ENCODE measurements at places on chromosomes 5 and 9.

DNA sequence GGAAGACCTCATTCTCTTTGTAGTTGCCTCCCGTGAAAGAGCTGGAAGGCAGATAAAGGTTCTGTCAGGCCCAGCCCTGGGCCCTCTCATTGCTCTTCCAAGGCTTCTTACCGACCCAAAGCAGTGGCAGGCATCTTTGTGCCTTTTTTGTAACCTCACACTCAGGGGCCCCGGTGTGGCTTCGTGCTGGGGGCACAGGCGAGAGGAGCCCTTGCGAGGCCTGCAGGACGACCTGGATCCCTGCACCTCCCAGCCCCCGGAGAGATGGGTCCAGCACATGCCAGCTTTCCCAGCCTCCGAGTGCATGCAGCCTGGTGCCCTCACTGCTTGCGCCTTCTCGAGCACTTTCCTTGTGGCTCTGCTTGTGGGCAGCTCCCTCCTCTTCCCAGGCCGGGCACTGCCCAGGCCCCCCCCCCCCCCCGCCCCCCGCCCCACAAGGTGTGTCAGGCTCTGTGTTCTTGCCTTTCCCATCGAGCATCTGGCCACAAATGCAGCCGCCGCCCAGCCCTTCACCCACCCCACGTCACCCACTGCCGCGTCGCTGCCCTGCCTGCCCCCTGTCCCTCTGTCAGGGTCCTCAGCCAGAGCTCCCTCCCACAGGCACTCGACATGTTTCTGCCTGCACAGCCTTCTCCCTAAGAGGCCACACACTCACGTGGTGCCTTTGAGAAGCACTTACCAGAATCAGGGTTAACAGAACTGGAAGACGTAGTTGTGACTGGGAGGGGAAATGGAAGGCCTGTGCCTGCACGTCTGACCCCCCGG, 63.7 kb upstream of the CACNA1B start:
- no peak for DNase-seq

DNA sequence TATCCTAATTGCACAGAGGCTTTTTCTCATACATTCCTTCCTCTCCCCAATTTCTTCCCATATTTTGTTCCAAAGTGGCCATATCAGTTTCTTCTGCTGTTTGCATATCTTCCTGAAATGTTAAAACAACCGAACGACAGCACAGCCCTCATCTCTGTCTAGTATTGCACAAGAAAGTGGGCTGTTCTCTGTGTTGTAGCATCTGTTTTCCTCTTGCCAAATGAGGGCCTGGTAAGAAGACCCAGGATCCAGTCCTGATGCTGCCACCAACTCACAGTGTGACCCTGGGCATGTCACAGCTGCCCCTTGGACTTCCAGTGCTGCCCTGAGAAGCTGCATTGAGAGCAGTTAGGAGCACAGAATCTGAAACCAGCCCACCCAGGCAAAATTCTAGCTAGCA, 4.1 kb downstream of the SLC31A2 start:
- DNase-seq: no peak

- no peak for DNase-seq
These were observed 1.3 kb downstream of the BRD3 start for GRCh38 chr9:134066526-134066912.

DNA sequence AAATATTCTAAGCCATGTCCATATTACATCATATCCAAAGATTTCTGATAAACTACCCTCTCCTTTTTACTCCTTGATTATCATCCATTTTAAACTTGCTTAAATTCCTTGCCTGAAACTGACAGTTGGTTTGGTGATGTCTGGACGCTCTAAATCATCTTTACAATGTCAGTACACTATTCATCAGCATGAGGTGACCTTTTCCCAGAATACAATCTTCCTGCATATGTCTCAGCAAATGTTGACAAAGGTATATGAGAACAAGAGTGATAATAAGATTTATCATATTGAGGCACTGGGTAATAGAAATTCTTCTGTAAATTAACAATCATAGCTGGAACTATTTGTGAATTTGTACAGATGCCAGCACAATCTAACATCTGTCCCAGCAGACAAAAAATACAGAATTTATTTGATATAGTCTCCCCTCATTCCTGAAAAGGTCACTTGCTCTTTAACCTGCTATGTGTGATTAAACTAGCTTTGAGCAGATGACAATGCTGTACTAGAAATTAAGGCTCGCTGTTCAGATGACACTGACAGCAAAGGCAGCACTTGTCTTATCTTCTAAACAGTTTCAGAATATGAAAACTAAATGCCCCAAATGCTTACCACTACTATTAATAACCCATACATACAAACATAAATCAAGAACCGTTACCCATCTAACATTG, 32.2 kb downstream of the COX7C start:
- DNase-seq: no peak

DNA sequence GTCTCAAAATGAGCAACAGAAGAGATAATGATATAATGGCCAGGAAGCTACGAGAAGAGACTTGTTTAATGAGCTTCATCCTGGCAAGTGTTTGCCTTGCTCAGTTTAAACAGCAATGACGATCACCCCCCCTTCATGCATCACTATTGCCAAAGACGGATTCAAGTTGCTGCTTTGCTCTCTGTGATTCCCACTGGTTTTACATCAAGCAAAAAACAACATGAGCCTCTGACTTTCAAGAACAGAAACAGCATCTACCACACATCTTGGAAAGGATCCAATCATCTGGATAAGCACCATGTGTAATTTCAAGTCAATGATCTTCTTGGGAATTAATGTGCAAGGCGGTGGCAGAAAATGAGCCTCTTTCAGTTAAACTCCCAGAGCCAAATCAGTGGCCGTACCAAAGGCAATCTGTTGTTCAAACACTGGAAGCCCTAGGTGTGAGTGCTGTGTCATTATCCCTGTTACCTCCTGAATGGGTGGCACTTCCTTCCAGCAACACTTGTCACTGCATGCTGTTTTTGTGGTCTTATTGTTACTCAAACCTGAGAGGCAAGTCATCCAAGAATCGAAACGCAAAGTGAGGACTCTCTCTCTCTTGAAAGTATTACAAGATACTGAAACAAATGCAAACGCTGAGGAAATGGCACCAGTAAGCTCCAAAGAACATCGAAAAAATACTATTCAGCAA, 72.8 kb downstream of the MED27 start:
- no peak for DNase-seq

All from stimulated activated CD8-positive, alpha-beta memory T cell treated with anti-CD3 and anti-CD28 coated beads, Interleukin-7, amount 100 ng/mL, for 24 hours (primary cell).